ENCODE measurements at places on chromosomes 6 and 20. TPM values are rescaled to one million over a fixed set of nuclear protein-coding genes. Genes with fewer than 3 reads are reported as not detected.
A peak's percentile ranks its signal among the peaks of the same experiment; 100 is the strongest.

GRCh38 chr6:129369737-129370136 is 340.2 kb downstream of the ARHGAP18 start:
- no peak for DNase-seq

- DNase-seq: no peak
These were observed 32.7 kb downstream of the CHMP4B start for GRCh38 chr20:33843854-33844253.

OPRL1 gene
- total RNA-seq: 0.81 TPM

CPNE1 gene
- total RNA-seq: 194 TPM

MUC22 gene
- total RNA-seq: not detected

DNA sequence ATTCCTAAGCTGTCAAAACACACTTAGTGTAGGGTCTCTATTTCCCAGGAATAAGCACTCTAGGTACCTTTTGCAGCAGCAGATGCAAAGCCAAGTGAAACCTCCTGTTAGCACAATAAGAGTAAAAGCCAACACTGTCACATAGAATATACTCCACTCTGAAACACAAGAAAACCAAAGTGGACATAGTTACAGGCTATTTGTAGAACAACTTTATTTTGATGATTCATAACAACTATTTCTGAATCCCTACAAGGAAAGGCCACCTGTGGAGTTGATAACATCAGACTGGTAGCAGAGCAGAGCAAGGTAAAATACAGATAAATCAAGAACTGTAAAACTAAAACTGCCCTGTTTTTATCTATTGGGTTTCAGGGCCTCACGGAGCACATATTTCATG is 59.7 kb downstream of the ALDH5A1 start:
- peak; percentile 8 for DNase-seq

All from A172 (cell line).